ENCODE measurements at places on chromosomes 5 and 9. TPM values are rescaled to one million over a fixed set of nuclear protein-coding genes. Genes with fewer than 3 reads are reported as not detected.

The CAMK2A gene
- 118 TPM for total RNA-seq

- no peaks in the 10 kb centered on the region for H3K27me3 ChIP-seq
- no peak overlapping the region for H3K4me3 ChIP-seq
- no peaks in the 10 kb centered on the region for H3K4me1 ChIP-seq
- no peaks in the 10 kb centered on the region for H3K36me3 ChIP-seq
- no peak overlapping the region for H3K27ac ChIP-seq
- no peak for DNase-seq
These were observed 459.8 kb downstream of the CCDC171 start for GRCh38 chr9:16012621-16013020.

GRCh38 chr5:119288379-119289033 lies 67.3 kb upstream of the TNFAIP8 start:
- no peak overlapping the region for H3K27ac ChIP-seq
- H3K36me3 ChIP-seq: no peaks in the 10 kb centered on the region
- no peaks in the 10 kb centered on the region for H3K27me3 ChIP-seq
- no peak overlapping the region for H3K4me3 ChIP-seq
- H3K4me1 ChIP-seq: peaks cover 8% of the 10 kb centered on the region

GRCh38 chr5:52864884-52865283 lies 77.2 kb downstream of the ITGA1 start:
- H3K4me3 ChIP-seq: no peak overlapping the region
- no peak overlapping the region for H3K27ac ChIP-seq
- H3K36me3 ChIP-seq: no peaks in the 10 kb centered on the region
- no peak for DNase-seq
- H3K27me3 ChIP-seq: no peaks in the 10 kb centered on the region
- no peaks in the 10 kb centered on the region for H3K4me1 ChIP-seq

The CCL19 gene
- not detected for total RNA-seq

Measured in psoas muscle (tissue), 8 donors.